GM03348 (cell line): ENCODE measurements at places on chromosomes 6 and 20.
A peak's percentile ranks its signal among the peaks of the same experiment; 100 is the strongest.

- no peak for DNase-seq
These were observed 449.7 kb downstream of the CDH26 start for GRCh38 chr20:60407938-60408337.

GRCh38 chr6:143674483-143675381 is 3.0 kb upstream of the PHACTR2 start:
- DNase-seq, result peak; percentile 29

DNA sequence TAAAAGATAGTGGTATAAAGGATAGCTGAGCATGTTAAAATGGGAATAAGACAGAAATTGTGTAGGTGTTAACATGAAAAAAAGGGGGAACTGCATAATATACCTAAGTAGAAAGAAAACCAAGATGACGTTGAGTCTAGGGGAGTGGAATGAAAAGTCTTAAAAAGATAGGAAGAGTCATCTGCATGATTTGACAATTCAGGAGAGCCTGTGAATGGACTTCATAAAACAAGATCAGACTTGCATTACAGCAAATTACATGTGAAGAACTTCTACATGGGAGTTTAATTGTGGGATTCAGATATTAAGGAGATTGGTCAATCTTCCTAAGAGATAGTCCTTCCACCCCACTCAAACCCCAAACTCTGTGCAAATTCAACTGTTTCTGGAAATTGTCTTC is 85.5 kb downstream of the WASF1 start:
- no peak for DNase-seq

GRCh38 chr6:56510984-56511531 is 131.6 kb downstream of the DST start:
- no peak for DNase-seq
